Activated T-cell treated with anti-CD3 and anti-CD28 coated beads, Interleukin-2, amount 50 U/mL, for 24 hours (primary cell): ENCODE measurements at places on chromosomes 5 and 9.

- DNase-seq = no peak
These were observed 18.6 kb downstream of the CETN3 start for GRCh38 chr5:90390928-90391327.

DNA sequence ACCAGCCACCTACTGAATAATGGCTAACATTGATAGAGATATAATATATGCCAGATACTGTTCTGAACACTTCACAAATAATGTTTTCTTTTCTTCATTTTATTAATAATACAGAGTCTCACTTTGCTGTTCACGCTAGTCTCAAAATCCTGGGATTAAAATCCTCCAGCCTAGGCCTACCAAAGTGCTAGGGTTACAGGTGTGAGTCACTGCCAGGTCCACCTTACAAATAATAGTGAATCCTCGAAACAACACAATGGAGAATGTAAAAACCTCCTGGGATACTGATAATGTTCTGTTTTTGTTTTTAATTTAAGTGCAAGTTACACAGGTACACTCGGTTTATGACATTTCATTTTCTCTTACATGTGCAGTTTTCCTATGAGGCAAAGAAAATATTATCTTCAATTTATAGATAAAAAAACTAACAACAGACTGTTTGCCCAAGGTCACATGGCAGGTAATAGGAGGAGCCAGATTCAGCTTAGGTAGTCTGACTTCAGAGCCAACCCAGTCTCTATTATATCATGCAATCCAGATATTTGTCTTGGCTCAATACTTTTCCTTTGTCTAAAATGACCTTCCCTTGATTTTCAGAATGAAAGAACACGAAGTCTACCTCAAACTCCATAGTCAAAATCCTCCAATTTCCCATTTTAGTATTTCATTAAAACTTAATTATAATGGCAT lies 7.8 kb downstream of the ZFR start:
- no peak for DNase-seq

GRCh38 chr9:101271102-101271501 lies 113.7 kb downstream of the BAAT start:
- no peak for DNase-seq

DNA sequence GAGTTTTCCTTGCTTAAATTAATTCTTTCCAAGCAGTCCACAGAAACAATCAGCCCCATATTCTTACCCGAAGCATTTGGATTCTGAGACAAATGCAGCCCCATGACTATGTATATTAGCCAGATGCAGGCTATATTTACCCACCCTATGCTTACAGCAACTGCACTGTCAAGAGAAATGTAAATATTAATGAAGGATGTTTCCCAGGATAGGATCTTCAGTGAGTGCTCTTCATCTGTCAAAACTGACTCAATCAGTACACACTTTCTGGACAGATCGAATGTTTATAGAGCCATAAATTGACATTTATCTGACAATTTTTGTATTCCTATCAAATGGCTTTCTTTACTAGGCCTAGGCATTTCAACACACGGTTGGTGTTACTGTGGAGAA lies 725.3 kb upstream of the SEMA6A start:
- DNase-seq = no peak

DNA sequence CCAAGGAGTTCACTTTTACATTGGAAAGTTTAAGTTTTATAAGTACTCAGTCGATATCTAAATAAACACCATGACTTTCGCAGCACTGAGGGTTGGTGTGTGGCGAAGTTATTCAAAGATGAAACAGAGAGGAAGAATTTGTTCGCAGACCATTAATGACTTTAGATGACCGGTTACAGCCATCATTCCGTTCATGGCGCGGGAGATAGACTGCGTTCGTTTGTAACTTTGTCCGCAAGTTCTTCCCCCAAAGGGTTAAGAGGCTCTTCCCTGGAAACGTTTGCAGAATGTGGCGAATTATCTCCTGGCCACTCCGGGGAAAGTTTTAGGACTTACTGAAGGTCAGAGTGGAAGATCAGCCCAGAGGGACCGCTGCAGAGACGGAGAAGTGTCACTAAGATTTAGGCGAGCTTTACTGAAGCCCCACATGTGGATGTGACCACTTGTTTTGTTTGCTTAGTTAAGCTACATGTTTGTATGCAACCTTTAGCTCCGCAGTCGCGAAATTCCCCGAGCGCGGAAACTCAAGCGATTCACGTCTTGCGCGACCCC lies 2.2 kb upstream of the FOXD1 start:
- no peak for DNase-seq

DNA sequence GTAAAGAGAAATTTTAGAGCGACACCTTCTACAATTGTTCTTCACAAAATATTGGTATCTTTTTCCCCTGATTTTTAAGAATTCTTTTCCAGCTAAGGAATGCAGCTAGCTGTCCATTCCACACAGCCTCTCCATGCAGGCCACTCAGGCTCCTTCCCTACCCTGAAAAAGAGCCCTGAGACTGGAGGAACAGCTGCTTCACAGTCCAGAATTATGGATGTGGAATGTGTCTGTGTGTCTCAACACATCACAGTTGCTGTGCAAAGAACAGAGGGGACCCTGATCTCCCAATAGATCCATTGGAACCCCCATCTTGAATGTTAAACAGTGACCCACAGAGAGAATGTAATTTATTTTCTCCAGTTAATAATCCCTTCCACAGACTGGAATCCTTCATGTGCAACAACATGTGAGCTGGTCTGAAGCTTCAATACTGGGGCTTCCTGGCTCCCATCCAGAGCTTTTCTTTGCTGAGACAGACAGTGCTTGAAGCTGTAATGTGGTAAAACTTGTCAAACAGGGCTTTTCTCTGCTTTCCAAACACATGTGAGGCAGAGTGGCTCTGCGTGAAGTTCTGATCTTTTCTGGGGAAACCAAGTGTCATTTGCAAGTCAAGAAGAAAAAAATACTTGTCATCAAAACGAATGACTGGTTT lies 53.3 kb upstream of the SMC5 start:
- DNase-seq = no peak

GRCh38 chr9:109780453-109781033 lies 545 bp downstream of the PALM2AKAP2 start:
- DNase-seq = no peak

- no peak for DNase-seq
These were observed 3.1 kb upstream of the HOMER1 start for GRCh38 chr5:79516986-79517385.

- DNase-seq = no peak
These were observed 371.4 kb downstream of the TLE1 start for GRCh38 chr9:81317939-81318338.

DNA sequence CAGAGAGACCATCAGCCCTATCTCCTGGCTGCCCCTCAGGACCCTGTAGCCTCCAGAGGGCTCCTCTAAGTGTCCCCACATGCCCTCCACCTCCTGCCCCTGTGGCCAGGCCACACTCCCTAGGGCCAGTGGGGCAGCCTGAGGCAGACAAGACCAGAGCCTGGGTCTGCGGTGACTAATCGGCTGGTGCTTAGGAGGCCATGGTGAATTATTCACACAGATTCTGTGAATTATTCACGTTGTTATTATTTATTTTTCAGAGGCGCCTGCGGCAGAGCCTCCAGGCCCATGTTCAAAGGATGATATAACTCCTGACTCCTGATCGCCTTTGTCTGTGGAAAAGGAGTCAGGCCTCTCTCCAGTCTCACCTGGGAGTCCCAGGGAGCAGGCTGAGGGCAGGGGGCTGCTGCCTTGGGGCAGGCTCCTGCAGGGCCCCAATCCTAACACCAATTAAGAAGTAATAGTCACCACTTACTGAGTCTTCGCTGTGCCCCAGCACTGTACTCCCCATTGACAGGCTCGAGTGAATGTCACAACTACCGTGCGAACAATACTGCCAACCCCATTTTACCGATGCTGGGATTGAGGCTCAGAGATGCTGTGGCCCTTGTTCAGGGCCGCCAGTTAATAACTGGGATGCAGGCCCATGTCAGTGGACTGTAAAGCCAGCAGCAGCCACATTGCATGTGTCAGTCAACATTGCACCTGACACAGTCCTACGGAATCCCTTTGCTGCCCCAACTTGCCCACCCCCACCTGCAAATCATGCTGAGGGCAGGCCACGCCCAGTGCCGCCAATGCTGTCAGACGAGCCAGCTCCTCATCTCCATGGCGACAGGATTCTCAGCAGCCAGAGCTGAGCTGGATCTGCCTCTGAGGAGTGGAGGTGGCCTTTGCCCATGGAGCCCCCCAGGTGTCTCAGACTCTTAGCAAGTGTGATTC lies 94.9 kb downstream of the PCDH1 start:
- no peak for DNase-seq

GRCh38 chr5:169764018-169764378 lies 126.9 kb downstream of the DOCK2 start:
- no peak for DNase-seq

GRCh38 chr5:157347301-157348048 lies 81.6 kb downstream of the CYFIP2 start:
- no peak for DNase-seq
